ENCODE measurements at places on chromosomes 7 and 10.

GRCh38 chr10:62087329-62087728 lies 181.3 kb downstream of the RTKN2 start:
- ATAC-seq: no peak

GRCh38 chr10:97977673-97978072 lies 52.7 kb downstream of the CRTAC1 start:
- ATAC-seq: no peak

GRCh38 chr10:13340626-13341376 lies 7.3 kb downstream of the SEPHS1 start:
- peak; percentile 93 for ATAC-seq

DNA sequence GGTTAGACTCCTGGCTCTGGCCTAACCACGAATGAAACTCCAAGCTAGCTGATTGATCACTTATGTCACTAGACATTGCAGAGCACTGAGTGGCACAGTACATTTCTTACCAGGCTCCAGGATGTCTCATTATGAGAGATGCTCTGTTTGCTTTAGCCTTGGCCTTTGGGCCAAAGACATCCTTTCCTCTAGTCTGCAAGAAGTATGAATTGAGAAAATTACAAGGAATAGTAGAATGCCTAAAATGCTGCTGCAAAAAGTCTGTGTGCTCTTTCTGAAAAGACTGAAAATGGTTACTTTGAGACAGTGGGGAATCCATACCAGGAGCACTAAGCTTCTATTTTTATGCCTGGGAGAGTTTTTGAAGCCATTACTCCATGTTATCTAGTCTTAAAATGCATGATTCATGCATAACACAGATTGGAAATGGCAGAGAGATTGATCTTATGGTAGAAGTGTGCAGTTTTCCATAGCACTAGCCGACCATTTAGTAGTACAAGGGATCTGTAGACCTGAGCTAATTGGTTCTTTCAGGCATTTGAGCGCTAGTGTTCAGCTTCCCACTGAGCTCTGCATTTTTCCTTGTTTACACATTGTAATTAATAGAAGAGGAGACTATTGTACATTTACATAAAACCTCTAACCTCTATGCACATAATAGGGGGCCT lies 303.8 kb downstream of the PRKG1 start:
- ATAC-seq: no peak

DNA sequence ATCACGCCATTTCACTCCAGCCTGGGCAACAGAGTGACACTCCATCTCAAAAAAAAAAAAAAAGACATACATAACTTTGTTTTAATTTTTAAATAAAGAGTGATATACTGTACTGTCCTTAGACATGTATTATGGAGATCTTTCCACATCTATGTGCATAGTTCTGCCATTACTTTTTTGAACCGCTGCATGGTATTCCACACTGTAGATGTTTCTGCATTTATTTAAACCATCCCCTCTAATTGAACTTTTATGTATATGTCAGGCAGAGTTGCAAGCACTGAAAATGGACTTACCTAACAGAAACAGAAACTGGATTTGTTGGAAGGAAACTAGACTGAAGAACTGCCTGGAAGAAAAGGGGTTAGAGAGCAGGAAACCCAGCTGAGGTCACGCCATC lies 8.5 kb upstream of the ARHGAP19 start:
- no peak for ATAC-seq

DNA sequence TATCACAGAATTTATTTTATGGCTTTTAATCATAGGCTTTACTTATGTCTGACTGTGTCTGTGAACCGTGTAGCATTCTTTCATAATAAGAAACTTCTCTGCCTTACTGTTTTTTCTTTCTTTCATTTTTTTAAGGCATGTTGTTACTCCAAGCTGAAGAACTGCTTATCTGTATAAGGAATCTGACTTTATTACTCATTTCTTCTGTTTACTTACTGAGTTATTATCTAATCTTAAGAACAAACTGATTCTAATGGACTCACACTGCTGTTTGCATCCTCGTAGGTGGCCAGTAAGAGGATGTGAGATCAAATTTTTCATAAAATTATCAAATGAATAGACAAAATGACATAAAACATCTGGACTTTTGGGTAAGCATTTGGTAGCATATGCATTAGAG lies 54.7 kb upstream of the DNAJC1 start:
- no peak for ATAC-seq

DNA sequence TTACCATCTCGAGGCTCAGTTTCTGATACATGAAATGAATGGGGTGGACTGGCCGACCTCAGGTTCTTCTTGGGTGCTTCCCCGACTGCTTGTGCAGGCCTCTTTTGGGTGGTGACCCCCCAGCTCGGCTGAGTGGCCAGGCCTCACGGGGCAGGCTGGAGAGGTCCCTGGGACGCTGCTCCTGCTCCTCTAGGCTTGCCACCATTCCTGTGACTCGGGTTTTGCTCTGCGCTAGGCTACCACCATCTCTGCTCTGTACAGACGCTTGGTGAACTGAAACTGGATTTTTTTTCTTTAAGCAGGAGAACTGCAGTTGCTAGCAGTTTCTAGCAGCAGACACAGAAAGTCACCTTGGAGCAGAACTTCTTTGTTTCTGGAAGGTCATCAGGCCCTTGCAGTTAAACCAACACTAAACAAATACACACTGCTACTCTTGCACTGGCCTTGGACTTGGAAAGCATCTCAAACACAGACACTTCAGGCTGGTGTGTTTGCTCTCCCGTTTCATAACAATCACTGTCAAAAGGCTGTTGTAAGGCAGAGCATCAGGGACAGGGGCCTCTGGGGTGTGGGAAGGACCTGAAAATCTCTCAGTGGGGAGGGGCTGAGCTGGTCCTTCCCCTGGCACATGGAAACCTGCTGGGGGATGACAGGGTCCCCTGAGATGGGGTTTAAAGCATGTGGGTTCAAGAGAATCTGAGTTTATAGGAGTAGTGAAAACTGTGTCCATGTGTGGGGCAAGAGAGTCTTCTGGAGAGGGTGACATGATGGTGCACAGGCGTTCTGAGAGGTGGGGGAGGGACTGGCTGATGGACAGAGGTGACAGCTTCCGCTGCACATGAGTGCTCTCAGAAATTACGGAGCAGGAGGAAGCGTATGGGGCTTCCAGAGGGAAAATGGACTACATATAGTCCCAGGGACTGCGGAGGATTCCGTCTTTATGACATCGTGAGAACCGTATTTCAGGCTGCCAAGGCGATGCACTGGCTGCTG lies 35.0 kb upstream of the GIMAP8 start:
- no peak for ATAC-seq

GRCh38 chr10:26805567-26806245 lies 55.1 kb downstream of the ABI1 start:
- no peak for ATAC-seq

- no peak for ATAC-seq
These were observed 146.2 kb upstream of the LYZL1 start for GRCh38 chr10:29142516-29143314.

DNA sequence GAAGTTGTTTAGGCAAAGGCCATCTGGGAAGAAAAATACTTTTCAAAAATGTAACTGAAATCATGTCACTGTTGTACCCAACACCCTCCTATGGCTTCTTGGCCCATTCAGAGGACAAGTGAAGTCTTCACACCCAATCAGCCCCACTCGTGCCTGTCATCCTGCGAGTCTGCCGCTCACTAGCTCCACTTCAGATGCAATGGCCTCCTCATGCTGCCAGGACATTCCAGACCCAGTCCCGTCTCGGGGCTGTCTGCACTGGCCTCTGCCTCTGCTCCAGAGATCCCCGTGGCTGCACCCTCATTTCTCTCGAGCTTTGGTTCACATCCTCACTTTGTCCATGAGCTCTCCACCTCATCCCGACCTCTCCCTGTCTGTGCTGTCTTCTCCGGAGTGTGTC lies 227.1 kb downstream of the KCNMA1 start:
- ATAC-seq: no peak

DNA sequence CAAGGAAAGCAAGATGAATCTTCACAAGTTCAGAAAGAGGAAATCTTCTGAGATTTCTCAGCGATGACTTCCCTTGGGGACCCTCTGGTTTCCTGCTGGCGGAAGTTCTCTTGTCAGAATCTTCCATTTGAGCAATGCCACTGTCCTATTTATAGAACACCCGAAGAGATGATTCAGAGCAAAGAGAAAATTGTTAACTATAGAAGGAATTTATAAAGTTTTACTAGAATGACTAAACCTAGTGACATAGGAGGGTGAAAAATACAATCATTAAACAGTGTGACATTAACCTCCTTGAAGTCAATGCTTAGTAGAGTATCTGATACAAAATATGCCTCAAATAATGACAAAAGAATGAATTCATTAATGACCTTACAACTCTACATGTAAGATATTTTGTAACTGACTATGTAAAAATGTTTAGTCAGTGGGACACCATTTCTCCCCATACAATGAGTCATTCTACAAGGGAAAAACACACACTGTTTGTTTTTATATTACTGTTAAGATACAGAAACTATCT lies 206.5 kb upstream of the CNTNAP2 start:
- ATAC-seq: no peak

GRCh38 chr7:16007911-16008310 lies 321.4 kb upstream of the MEOX2 start:
- no peak for ATAC-seq

- ATAC-seq: no peak
These were observed 153.8 kb upstream of the HDAC9 start for GRCh38 chr7:18341756-18342155.

- ATAC-seq: no peak
These were observed 166.4 kb downstream of the C7orf25 start for GRCh38 chr7:42745357-42746059.

GRCh38 chr10:90451283-90451682 lies 406.6 kb downstream of the HTR7 start:
- no peak for ATAC-seq

DNA sequence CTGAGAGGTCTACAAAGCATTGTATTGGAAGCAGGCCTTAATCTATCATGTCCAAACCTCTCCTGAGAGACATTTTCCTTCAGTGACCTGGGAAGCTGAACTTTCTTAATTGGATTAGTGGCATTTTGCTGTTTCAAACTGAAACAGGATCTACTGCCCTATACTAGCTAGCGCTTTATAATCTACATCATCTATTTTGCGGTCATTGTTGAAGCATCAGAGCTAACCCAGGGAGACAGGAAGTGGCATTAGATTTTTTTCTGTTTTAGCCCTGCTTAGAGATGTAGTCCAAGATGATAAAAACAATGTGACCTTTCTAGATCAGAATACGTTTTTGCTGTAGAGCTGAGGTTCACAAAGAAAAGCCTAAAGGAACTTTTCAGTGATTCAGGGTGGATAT lies 147.4 kb upstream of the AGR3 start:
- ATAC-seq: peak; percentile 80

- ATAC-seq: no peak
These were observed 256.2 kb upstream of the FERD3L start for GRCh38 chr7:19401461-19401860.

GRCh38 chr10:75860009-75860408 lies 428.6 kb downstream of the LRMDA start:
- no peak for ATAC-seq

- no peak for ATAC-seq
These were observed 18.5 kb downstream of the TMEM72 start for GRCh38 chr10:44929356-44930255.

GRCh38 chr7:4129481-4130122 lies 552.5 kb upstream of the FOXK1 start:
- no peak for ATAC-seq

DNA sequence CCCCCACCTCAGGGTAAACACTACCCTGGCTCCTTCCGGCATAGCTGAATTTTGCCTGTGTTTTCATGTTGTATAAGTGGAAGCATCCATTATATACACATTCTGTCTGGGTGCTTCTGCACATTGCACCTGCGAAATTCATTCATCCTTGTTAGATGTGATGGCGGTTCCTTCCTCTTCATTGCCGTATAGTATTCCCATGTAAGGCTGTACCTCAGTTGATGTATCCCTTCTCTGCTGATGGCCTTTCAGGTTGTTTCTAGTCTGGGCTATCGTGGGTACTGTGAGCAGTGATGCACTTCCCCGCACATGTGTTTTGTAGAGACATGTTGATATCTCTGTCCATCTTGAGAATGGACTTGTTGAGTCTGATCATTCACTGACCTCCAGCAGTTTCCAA lies 28.9 kb downstream of the ELFN1 start:
- no peak for ATAC-seq

DNA sequence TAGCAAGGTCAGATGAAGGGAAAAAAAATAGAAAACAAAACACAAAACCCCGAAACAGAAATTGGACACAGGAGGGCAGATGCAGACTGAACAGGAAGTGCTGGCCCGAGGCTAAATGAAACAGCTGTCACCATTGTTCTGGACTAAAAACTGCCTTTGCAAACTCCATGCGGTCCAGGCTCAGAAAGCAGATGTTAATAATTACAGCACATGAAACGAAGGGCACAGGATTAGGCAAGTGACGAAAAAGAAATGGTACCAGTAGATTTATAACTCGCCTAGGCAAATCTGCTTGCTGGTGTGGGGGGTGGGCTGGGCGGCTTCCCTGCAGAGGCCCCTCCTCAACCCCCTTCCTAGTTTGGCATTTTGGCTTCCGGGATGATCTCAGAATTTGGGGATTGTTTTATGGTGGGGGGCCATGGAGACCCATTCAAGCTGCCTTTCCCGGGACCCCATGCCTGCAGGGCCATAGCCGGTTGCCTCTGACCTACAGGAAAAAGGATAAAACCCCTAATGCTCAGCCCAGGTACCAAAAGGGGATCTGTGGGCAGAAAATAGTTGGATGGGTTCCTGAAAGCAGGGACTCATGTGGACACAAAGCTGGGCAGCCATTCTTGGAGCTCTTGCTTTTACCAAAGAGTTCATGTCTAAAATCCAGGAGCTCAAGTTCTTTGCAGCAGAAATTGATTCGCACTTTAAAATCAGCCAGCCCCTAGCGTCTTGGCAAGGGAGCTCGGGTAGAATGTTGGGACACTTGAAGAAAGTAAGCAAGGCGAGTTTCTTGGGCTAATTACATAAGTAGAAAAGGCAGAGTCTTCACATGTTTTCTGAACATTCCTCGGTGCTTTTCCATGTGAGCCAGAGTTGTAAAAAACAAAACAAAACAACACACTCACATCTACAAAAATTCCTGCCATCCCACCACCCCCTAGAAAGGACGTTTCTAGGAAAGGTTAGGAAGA lies 39.0 kb upstream of the EMX2 start:
- no peak for ATAC-seq

DNA sequence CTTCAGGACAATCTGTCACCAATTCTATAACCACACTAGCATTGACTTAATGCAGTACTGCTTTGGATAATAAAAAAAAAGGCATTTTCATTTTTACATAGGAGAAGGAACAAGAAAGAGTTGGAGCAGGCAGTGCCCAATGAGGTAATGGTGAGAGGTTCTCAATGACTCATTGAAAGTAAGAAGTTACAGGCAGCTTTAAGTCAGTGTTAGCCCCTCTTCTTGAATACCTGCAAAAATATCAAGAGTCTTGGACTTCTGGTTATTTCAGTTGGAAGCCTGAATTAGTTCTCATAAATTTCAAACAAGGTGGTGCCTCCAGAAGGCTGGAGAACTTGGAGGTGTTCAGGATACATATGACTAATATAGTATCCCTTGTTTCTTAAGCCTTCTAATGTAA lies 422.5 kb downstream of the HTR7 start:
- ATAC-seq: no peak

GRCh38 chr10:112880633-112881530 lies 69.2 kb upstream of the TCF7L2 start:
- no peak for ATAC-seq

Measured in activated CD4-positive, CD25-positive, alpha-beta regulatory T cell treated with anti-CD3 and anti-CD28 coated beads, Interleukin-2, amount 50 U/mL, for 24 hours (primary cell).